ENCODE measurements at places on chromosomes 11 and 22. TPM values are rescaled to one million over a fixed set of nuclear protein-coding genes. Genes with fewer than 3 reads are reported as not detected.

DNA sequence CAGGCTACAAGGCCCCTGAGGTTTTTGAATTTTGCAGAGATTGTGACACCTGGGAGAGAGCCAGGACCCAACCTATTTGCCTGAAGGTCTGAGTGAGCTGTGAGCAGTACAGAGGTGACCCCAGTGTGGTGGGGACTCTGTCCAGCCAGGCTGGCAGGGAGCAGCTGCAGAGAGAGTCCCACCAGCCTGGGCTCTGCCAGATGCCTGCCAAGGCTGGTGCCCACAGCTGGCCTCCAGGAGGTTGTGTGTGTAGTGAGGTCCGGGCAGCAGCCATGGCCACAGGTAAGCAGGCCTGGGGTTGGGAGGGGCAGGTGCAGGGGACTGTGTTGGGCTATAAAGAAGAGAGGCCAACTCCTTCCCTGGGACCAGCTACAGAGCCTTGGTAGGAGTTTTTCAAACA is 144.8 kb downstream of the CRYBB2 start:
- DNase-seq, result no peak

DNA sequence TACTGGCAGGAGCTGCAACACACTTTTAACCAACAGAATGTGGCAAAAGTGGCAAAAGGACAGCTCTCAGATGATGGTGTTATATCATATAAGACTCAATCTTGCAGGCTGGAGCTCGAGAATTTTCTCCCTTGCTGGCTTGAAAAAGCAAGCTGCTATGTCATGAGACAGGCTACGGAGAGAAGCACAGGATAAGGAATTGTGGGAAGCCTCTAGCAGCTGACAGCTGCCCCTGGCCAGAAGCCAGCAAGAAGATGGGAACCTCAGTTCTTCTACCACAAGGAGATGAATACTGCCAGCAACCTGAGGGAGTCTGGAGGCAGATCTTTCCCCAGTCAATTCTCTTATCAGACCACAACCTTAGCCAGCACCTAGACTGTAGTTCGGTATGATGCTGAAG is 24.6 kb downstream of the FXYD6 start:
- no peak for DNase-seq

DNA sequence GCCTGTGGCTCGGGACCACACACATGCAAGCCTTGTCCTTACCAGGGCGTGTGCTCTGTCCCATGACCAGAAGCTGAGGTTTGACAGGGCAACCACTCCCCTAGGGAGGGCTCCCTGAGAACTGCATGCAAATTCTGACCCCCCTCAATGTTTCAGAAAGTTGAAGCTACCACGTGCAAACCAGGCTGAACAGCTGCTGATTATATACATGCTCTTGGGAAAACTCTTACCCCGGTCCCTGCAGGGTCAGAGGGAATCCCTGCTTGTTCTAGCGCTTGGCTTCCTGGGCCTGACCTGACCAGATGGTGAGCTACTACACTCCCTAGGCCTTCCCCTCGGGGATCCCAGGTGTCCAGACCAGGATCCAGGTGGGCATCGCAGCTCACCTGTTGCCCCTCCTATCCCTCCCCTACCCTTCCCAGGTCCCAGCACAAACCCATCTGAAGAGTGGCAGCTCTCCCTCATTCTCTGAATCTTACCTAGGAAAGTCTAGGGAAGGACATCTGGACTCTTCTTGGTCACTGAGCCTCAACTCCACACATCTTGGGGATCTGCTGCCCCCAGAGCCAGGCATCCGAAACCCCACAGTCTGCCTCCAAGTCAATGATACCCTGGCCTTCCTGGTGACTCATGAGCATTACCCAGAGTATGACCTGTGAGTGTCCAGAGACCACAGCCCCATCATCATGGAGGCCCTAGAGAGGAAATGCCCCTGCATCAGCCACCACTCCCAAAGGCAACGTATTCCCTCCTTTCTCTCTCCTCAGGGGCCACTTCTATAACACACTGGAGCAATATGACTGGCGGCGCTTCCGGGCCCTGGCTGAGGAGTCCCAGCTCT is 61.5 kb downstream of the BTG4 start:
- DNase-seq, result peak; percentile 66

DNA sequence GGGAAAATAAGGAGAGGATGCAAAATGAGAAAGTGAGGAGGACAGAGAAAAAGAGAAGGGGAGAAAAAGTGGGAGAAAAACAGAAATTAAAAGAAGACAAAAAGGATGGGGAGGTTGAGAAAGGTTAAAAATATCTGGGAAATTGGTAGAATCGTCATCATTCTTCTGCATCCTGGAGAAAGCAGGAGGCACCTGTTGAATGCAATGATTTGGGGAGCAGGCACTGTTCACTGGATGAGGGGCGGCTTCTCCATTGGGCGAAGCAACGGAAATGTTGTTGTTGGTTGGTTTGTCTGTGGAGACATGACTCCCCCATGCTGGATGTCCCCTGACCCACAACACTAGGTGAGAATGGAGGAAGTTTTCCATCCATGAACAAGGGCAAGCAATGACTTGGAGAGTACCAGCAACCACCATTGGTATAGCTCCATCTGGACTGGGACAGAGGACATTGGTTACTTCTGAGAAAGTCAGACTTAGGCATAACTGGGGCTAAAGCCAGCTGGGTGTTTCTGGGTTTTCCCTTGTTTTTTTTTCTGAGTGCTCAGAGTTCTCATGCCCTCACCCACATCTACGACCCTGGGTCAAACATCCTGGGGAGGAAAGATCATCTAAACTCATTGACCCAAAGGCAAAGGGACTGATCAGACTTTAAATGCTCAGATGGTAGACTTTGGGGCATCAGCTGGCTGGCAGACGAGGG is 11.9 kb upstream of the CD44 start:
- DNase-seq, result no peak

- DNase-seq, result no peak
Observed at GRCh38 chr11:111419641-111420327, 40.7 kb upstream of the POU2AF1 start.

GRCh38 chr11:119551420-119552105 is 128.6 kb upstream of the THY1 start:
- no peak for DNase-seq

DNA sequence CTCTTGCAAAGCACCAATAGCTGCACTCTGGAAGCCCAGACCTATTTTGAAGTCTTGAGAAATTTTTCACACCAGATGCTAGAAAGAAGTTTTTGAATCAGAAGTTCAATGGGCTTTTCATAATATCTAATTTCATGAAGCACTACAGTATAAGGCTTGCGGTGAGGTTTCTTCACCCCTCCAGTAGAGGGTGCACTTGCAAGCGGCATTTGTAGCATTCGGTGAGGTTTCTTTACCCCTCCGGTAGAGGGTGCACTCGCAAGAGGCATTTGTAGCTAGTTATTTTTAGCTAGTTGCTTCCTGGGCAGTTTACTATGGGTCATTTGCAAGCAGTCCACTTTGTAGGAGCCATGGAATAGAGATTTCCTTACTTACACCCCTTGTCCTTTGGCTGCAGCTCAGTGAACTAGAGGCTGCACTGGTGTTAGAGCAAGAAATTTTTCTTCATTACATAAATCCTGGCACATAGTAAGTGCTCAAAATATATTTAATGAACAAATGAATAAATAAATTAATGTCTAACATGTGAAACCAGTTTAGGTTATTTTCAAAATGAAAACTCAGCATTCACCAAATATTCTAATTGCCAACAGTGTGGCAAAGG is 7.8 kb upstream of the NOX4 start:
- DNase-seq, result no peak

GRCh38 chr11:61021661-61022212 is 50.3 kb downstream of the CD6 start:
- DNase-seq, result peak; percentile 85

DNA sequence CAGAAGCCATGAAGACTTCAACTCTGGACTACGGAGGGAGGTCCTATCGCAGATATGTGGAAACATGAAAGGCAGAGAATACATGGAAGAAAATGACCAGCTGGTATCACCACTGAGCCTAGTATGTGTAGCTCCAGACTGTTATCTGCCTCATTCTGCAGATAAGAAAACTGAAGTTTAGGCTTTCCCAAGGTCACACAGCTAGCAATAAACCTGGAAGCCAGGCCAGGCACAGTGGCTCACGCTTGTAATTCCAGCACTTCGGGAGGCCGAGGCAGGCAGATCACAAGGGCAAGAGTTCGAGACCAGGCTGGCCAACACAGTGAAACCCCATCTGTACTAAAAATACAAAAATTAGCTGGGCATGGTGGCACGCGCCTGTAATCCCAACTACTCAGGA is 15.6 kb upstream of the VWCE start:
- DNase-seq, result no peak

DNA sequence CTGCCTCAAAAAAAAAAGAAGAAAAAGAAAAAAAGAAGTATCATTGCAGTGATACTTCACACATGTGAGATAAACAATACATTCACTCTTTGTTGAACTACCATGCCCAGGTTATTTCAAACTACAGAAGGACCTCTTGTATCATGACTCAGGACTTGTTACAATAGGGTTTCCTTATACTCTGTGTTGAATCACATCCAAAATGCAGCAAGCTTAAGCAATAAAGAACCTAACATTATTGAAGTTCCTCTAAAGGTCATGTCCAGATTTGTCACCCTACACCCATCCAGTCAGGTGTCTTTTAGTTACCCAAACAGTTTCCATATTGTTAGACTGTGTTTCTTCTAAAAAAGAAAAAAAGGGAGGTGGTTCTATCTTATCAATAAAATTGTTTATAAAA is 26.9 kb upstream of the ALKBH3 start:
- DNase-seq, result no peak

DNA sequence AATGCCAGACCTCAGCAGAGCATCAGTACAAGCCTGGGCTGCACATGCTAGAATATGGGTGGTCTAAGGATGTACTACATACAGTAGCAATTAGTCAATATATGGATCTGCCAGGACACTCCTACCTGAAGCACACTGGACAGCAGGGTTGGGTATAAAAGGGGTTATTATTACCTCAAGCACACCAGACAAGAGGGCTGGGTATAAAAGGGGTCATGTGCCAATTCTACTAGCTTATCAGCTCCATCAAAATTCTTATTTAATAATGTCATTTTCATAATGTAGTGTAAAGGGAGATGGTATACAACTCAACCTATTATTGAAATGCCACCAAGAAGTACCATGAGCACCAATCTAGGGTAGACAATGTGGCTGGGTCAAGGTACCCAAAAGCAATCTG is 44.7 kb upstream of the PRODH start:
- no peak for DNase-seq

DNA sequence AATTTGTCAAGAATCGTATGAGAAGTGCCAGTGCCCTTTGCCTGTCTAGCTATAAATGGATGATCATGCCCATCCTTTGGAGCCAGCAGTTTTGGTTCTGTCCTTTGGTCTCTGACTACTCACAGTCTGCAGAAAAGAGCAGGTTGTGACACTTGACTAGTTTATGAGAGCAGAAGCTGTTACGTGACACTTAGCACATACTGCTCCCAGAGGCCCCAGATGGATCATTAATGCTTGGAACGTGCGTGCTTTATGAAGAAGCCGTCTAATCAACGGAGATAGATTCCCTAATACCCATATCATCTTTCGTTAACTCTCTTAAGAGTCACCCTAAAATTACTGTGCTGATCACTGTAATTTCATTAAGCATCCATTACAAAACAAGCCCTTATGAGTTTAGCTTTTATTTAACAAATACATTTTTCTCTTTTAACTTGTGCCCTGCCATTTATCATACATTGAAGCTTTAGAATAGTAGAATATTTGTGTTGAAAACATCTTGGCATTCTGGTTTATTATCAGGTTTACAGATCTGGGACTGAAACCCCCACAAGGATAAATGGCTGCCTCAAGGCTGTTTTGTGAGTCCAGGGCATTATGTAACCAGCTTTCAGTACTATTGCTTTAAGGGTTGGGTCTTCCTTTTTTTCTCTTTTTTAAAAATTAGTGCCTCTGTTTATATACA is 47.0 kb upstream of the ADORA2A start:
- no peak for DNase-seq

- no peak for DNase-seq
Observed at GRCh38 chr11:19379465-19379864, 138.7 kb upstream of the E2F8 start.

DNA sequence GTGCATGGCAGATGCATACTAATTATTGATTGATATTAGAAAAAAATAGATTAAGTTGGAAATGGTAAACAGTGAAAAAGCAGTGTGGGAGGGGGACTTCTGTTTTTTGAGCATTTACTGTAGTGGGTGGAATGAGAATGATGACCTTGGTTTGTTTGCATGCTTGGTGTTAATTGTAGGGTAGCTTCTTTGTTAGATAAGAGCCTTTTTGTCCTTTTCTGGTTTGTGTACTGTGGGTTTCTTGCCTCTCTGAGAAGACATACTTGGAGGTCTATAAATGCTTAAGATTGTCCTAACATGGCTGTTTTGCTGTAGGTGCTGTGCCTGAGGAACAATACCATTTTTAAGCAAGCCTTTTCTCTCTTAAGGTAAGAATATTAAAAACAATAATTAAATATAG is 17.0 kb downstream of the MRPL48 start:
- DNase-seq, result no peak

DNA sequence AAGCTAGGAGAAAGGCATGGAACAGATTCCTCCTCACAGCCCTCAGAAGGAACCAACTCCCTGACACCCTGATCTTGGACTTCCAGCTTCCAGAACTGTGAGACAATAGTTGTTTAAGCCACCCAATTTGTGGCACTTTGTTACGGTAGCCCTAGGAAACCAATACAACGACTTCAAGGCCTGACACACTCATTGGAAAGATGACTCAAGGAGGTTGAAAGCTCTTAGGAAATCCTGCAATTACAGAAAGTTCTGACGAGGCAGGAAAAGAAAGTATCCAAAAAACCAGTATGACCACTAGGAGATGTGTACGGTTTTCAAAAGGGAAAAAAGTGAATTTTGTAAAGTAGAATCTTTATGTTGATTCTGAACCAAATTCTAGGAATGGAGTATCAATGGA is 161.4 kb downstream of the SWAP70 start:
- DNase-seq, result no peak

DNA sequence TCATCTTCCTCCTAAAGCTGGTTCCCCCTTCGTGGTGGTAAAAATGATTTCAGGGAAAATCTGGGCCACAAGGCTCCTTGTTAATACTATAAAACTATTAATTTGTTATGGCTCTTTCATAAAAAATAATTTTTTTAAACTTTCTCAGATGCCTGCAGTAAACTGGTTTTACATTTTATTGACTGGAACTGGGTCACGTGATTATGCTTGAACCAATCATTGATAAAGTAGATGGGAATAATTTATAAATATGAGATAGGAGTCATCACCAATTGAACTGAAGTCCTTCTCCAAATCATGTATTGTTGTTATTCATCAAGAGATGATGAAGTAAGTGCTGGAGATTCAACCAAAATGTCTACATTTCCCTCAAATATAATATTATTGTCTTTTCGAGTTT is 138.4 kb downstream of the SLC17A6 start:
- no peak for DNase-seq

WEE1 gene
- 14.7 TPM for polyA plus RNA-seq

CREB3L1 gene
- polyA plus RNA-seq, result not detected

CD6 gene
- 13.6 TPM for polyA plus RNA-seq
